Neural crest cell (in vitro differentiated cells): ENCODE measurements at places on chromosomes 16 and 17.

DNA sequence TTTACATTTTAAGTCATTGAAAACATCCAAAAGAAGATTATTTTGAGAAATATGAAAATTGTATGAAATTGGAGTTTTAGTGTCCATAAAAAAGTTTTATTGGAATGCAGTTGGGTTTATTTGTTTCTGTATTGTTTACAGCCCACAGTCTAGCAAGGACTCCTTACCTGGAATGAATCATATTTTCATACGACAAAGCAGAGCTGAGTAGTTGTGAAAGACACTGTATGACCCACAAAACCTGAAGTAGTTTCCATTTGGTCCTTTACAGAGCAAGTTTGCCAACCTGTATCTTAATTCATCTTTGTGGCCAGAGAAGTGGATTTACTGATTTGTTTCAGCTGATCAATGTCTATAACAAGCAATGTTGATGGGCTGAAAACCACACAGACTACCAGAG is 10.3 kb downstream of the CCL18 start:
- no peaks in the 10 kb centered on the region for H3K4me1 ChIP-seq
- H3K27ac ChIP-seq: no peak overlapping the region
- peaks cover 18% of the 10 kb centered on the region for H3K27me3 ChIP-seq

GRCh38 chr16:70573451-70574121 is 50.0 kb downstream of the SF3B3 start:
- no peaks in the 10 kb centered on the region for H3K27me3 ChIP-seq
- peak overlapping the region; percentile 75 for H3K27ac ChIP-seq
- DNase-seq: no peak
- peaks cover 23% of the 10 kb centered on the region for H3K36me3 ChIP-seq

- H3K4me3 ChIP-seq: no peak overlapping the region
- peaks cover 23% of the 10 kb centered on the region for H3K27me3 ChIP-seq
- no peaks in the 10 kb centered on the region for H3K4me1 ChIP-seq
- DNase-seq: no peak
- H3K27ac ChIP-seq: no peak overlapping the region
Observed at GRCh38 chr17:28518132-28518531, 12.0 kb downstream of the FOXN1 start.

GRCh38 chr17:62627219-62627903 is at the start of gene MRC2:
TSS of gene MRC2 (plus strand) at chr17:62627670. CDS start at chr17:62627803, 133 bp downstream.
- H3K27me3 ChIP-seq: peaks cover 13% of the 10 kb centered on the region
- H3K4me3 ChIP-seq: peak within 1 kb of the TSS; percentile 96
- H3K36me3 ChIP-seq: peaks cover 6% of the 10 kb centered on the region
- peaks cover 32% of the 10 kb centered on the region for H3K4me1 ChIP-seq
- peak; percentile 63 for DNase-seq
- H3K27ac ChIP-seq: peak within 1 kb of the TSS; percentile 83

DNA sequence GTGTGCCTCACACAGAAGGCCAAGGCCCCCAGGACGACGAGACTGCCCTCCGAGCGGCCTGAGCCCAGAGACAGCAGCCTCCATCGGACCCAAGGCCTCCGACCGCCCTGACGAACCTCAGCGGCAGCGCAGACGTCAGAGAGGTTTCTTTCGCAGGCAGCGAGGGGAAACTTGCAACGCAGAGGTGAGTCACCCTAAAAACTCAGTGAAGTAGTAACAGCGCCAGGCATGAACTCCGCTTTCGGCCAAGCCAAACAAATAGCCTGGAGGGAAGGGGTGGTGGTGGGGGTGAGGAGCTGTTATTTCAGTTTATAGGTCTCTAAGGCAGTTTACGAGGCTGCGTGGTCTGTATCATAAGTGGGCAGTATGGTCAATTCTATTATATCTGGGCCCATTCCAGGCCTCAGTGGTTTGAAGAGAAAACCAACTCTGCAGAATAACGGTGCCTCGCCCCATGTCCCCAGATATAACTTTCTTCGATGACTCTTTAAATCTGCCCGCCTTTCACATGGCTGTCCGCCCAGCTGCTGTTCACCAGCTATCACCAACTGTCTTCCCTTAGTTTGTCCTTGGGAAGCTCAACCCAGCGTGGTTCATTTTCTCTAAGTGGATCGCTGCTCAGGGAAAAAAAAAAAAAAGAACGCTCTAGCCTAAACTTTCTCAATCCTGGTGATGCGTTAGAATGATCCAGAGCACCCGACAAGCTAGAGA is 43.5 kb upstream of the FOXF1 start:
- DNase-seq: no peak
- H3K27ac ChIP-seq: no peak overlapping the region
- peaks cover 3% of the 10 kb centered on the region for H3K36me3 ChIP-seq
- H3K4me1 ChIP-seq: no peaks in the 10 kb centered on the region
